ENCODE measurements at places on chromosomes 2 and 18. TPM values are rescaled to one million over a fixed set of nuclear protein-coding genes. Genes with fewer than 3 reads are reported as not detected.

Gene SMARCAL1
- total RNA-seq: 28.2 TPM

Gene LYG1
- 0.35 TPM for total RNA-seq

Gene ANKRD30BL
- not detected for total RNA-seq

Gene EMX1
- not detected for total RNA-seq

Gene LAPTM4A
- 154 TPM for total RNA-seq

Gene SLC14A1
- not detected for total RNA-seq

Gene ADGRF3
- 0.18 TPM for total RNA-seq

Gene FKBP7
- total RNA-seq: 18.3 TPM

Gene PIKFYVE
- total RNA-seq: 28.5 TPM

Gene SAG
- not detected for total RNA-seq

Gene TOGARAM2
- total RNA-seq: not detected

Gene BIRC6
- total RNA-seq: 83.1 TPM

Gene TWIST2
- 1.2 TPM for total RNA-seq

Gene PNO1
- 25.6 TPM for total RNA-seq

Gene KIF5C
- total RNA-seq: 0.21 TPM

Gene FOSL2
- total RNA-seq: 85.3 TPM

Gene HOXD4
- total RNA-seq: 13.7 TPM

Gene GLB1L
- 9.5 TPM for total RNA-seq

Gene SCN7A
- not detected for total RNA-seq

Gene ZBTB7C
- total RNA-seq: not detected

Gene HIBCH
- total RNA-seq: 24.7 TPM

Gene DNER
- total RNA-seq: not detected

Gene IL37
- total RNA-seq: not detected

Gene TGFBRAP1
- total RNA-seq: 37.6 TPM

Gene TMEM247
- total RNA-seq: not detected

Gene MAPRE3
- 6.1 TPM for total RNA-seq

Gene TGFA
- total RNA-seq: 0.12 TPM

Gene TNS1
- 35.6 TPM for total RNA-seq

Gene CASP10
- total RNA-seq: 37.6 TPM

Gene SCG2
- total RNA-seq: not detected

Gene NGEF
- 0.22 TPM for total RNA-seq

Gene UPP2
- total RNA-seq: not detected

Gene LAMA3
- total RNA-seq: 7.1 TPM

Gene HTR2B
- total RNA-seq: 0.55 TPM

Gene ACTG2
- not detected for total RNA-seq

Gene HJURP
- 42.4 TPM for total RNA-seq

Gene EPB41L5
- 15.1 TPM for total RNA-seq

Gene CRYGD
- total RNA-seq: not detected

Gene TEX44
- total RNA-seq: not detected

Gene LRRC30
- not detected for total RNA-seq

Gene GKN2
- not detected for total RNA-seq

Gene RNU2-63P
- not detected for total RNA-seq

Gene RND3
- total RNA-seq: 132 TPM

Gene HTRA2
- total RNA-seq: 34.3 TPM

Gene INSIG2
- 19.7 TPM for total RNA-seq

Gene TRIB2
- 20.5 TPM for total RNA-seq

Gene ZNF385B
- not detected for total RNA-seq

Gene C2orf66
- 0.27 TPM for total RNA-seq

Gene AFF3
- total RNA-seq: 0.16 TPM

Gene MAP3K19
- total RNA-seq: not detected

Gene GREB1L
- 0.76 TPM for total RNA-seq

Gene TMEM182
- 0.95 TPM for total RNA-seq
